Nephron progenitor cell (in vitro differentiated cells): ENCODE measurements at places on chromosomes 4 and X.

- DNase-seq, result no peak
Observed at GRCh38 chrX:38435130-38435529, 82.7 kb downstream of the OTC start.

DNA sequence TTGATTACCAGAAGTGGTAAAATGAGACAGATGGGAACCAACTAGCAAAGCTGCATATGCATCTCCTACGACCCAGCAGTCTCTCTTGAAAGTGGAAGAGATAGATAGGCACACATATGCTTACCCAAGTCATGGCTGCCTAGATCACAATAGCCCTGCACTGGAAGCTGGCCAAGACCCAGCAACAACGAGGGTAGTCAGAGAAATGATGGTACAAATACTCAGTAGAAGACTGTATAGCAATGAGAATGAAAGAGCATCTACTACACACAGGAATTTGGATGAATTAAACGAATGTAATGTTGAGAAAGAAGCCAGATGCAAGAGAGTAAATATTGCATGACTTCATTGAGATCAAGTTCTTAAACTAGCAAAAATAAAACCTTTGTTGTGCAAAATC, 100.3 kb upstream of the FAT1 start:
- no peak for DNase-seq

DNA sequence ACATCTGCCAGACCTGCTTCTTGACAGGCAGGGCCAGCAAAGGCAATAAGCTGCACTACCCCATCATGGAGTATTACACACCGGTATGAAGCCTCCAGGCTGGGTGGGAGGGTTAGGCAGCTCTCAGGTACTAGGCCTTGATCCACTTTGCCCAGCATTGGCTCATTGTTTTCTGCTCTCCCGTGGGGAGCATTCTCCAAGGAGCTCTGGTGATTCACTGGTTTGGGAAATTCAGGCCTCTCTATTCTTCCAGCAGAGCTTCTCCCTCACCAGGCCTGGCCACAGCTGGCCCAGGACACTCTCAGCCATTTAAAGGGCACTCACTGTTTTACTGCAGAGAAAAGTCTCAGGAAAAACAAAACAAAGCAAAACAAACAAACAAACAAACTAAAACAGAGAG, 33.0 kb downstream of the DRP2 start:
- no peak for DNase-seq

- DNase-seq, result peak; percentile 66
Observed at GRCh38 chrX:101550751-101551379, 518 bp downstream of the ARMCX1 start.

GRCh38 chr4:81666491-81666890, 194.8 kb upstream of the RASGEF1B start:
- DNase-seq, result no peak
